NCI-H1092 (cell line): ENCODE measurements at places on chromosomes 6 and 20.

DNA sequence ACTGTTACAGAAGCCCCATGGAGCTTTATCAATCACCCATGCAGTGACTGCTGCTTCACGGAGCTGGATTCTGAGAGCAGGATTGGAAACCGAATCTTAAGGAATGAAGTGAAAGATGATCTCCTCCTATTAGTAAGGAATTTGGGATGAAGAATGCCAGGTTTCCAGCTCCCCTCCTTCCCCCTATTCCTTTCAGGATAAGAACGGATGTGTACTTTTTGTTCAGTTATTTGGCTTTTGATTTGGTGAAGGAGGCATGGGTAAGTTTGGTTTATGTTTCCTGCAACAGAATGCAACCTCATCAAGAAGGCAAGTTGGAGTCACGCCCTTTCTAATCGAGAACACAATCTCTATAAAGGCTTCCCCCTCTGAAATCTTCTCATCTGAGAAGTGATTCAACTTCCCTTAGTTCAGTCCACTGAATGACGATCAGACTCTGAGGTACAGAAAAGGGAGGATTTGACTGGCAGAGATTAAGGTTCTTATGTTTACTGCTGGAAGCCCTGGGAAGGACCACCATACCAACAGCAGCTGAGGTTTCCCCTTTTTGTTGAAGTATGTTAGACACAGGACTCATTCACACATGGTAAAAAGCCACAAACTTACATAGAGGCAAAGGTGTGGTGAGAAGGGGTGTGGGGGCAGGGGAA is 5.5 kb downstream of the ELMO2 start:
- DNase-seq: no peak

DNA sequence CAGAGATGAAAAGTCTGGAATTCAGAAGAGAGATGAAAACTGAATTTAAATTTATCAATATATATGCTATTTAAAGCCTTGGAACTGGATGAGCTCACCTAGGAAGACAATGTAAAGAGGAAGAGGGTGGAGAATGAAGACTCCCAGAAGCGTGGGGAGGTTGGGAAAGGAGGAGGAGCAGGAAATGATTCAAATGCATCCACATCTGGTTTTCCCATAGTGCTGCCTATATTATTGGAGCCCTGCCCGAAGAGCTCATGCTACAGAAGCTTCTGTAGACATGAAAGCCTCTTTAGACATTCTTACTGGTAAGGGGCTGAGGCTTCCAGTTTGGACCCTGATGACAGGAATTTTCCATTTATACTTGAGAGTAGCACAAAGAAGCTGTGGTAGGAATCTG is 19.2 kb downstream of the PDE7B start:
- no peak for DNase-seq

DNA sequence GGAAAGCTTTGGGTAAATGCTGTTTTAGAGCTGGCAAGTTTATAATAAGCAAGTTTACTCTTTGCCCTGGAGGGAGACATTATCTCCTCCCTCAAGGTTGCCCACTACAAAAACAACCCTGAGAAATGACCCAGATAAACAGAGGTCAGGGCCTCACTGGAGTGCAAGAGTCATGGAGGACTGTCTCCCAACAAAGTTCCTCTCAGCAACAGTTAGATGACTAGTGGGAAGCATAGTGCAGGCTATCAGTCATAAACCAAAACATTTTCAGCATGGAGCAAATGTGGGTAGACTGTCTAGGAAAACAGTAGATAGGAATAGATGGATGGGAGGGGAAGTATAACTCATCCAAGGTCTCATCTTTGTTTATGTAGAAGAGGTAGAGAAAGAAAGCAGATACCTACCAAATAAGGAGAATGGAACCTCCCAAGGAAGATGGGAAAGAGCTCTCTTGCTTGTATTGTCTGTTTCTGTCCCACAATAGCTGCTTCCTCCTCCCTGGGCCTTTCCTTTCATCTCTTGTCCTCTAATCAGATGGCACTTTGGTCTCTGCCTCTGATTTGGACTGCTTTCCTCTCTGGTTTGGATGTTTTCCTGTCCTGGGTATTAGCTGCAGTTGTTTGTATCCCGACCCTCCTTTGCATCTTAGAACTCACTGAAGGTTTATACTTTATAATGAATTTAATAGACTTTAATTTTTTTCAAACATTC is 95.4 kb downstream of the WASF1 start:
- no peak for DNase-seq

- no peak for DNase-seq
These were observed 365.7 kb upstream of the EPHA7 start for GRCh38 chr6:93784794-93785693.

GRCh38 chr6:70274338-70274737 is 28.5 kb downstream of the COL9A1 start:
- DNase-seq: no peak

- DNase-seq: no peak
These were observed 53.2 kb downstream of the SAMD5 start for GRCh38 chr6:147561726-147562125.

DNA sequence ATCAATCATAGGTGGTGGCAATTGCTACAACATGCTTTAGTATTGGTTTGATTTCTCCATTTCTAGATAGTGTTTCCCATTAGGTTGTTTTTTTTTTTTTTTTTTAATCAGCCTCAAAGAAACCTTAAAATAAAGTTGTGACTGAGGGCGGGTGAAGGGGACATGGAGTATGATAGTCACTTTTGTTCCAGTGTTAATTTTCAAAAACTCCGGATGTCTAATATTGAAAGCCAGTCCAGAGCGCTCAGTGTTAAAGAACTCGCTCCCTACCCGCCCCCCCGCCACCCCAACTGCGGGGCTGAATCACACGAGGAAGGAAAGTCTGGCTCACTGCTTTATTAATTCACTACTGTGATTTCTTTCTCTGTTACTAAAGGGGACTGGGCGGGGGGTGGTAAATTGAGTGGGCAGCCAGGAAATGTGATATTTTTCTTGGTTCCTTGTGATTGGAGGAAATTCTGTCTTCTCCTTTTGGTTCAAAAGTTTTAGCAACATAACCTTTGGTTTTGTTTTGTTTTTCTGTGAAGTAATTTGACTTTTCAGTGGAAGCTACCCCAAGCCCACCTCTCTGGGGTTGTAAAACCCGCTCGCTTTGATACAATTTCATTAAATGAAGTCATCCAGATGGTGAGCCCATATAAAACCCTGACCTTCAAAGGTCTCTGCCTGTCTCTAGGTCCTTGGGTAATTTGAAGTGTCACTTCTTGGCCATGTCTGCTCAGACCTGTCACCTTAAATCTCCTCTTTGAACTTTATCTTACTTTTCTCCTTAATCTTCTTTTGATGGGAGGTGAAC is 38.0 kb downstream of the TNFAIP3 start:
- DNase-seq: no peak

GRCh38 chr20:35768731-35769664 is 2.8 kb upstream of the PHF20 start:
- DNase-seq: peak; percentile 33

DNA sequence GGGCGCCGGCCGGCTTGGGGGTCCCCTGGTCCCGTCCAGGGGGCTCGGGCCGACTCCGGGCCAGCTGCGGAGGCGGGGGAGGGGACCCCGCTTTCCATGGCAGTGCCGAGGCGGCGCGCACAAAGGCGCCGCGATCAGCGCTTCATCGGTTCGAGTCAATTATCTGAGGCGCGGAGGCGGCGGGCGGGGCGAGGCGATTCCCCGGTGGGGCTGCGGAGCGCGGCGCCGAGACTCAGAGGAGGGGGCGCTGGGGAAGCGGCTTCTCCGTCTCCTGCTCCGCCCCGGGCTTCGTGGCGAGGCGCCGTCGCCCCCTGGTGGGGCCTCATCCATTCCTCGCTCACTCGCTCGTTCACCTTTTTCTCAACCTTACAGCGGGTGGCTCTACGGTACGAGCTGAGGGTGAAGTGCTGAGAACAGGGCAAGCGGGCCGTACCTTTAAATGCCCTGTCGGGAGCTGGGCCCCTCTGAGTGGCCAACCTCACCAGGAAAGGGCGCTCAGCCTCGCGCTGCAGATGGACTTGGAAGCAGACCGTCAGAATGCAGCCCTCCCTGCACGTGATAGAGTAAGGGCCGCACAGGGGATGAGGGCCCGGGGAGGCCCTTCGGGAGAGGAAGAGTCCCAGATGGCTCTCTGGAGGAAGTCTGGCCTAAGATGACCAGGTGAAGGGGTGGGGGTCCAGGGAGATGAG is 39.9 kb downstream of the SLC52A3 start:
- DNase-seq: peak; percentile 40
